ENCODE measurements at places on chromosomes 1 and 21.
A peak's percentile ranks its signal among the peaks of the same experiment; 100 is the strongest.

DNA sequence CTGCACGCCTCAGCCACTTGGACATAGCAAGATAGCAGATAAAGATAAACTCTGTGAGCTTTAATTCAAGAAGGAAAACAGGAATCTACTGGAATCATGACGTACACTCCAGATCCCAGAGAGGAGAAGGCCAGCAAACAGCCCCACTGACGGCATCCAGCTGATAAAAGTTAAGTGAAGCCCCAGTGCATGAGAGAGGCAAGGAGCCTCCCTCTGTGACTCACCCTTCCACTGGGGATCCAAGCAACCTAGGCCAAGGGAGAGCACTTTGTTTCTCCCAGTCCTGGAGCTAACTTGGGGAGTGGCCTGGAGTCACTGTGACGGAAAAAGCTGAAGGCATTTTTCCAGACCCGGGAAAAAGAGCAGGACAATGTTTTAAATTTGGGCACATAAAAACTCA lies 270.0 kb downstream of the AKT3 start:
- DNase-seq: no peak

DNA sequence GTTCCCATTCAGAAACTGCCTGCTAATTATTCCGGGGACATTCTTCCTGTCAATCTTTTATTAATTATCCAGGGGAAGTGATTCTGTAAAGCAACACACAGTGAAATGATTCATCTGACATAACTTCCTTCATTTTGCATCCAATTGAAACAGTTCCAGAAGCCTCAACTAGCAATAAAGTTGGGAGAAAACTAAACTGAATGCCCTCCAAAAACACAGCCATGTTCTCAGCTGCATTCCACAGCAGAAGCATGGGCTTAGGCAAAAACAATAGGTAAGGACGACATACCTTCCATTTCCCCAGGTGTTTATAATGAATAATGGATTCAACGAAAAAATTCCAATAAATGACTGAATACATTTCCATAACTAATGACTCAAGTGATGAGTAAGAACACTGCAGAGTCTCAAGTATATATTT lies 36.9 kb upstream of the TARBP1 start:
- DNase-seq: no peak

DNA sequence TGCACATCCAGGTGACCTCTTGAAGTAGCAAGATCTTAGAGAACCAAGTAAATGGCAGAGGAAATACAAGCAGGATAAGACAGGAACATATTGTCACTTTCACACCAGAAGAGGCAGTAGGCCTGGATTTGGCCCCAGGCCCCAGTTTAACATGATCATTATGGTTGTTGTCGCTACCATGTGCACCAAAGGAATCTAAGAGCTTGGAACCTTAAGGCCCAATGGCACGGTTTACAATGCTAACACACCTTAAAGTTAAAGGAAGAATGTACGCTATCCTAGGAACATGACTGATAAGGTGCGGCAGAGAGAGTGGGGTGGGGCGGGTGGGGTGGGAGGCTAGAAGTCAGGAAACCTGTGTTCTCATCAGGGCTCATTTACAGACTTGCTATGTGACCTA lies 147.5 kb downstream of the ROR1 start:
- no peak for DNase-seq

GRCh38 chr1:167107456-167107855 lies 13.6 kb downstream of the STYXL2 start:
- no peak for DNase-seq

DNA sequence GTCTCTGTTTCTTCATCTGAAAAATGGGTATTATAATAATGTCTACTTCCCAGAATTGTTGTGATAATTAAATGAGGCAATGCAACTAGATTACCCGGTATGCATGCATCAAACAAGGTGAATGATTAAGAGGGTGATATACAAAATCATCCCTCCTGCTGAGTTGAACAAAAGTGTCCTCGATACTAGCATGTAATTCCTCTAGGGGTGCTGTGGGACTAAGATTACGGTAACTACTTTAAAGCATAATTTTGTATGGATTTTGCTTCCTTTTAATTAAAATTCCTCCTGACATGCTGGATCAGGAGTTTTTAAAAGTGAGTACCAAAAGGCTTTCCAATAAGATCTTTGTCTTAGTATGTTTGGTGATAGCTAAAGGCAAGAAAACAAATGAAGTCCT lies 98.7 kb upstream of the PRMT6 start:
- DNase-seq: no peak

DNA sequence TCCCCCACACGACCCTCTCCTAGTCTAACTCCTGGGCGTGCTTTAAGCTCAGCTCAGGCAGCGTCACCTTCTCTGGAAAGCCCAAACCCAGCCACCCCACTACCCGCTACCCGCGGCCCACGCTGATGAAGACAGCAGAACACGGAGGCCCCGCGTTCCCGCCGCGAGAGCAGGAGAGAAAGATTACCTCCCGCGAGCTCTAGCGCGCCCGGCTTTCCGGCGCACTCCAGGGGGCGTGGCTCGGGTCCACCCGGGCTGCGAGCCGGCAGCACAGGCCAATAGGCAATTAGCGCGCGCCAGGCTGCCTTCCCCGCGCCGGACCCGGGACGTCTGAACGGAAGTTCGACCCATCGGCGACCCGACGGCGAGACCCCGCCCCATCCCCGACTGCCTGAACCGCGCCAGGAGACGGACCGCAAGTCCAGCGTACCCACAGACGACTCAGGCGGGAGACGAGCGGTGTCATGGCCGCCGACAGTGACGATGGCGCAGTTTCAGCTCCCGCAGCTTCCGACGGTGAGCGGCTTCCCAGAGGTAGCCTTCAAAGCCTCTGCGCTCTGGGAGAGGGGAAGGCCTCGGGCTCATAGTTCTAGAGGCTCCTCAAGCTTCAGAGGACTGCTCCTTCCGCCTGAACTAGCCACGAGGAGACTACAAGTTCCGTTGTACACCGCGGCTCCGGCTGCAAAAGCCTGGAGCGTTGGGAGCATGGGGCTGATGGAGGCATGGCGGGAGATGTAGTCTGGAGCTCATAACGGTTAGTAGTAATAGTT lies at the start of the genes MUTYH and TOE1:
TSS of gene MUTYH (minus strand) at position 652 of the 770 bp plus-strand sequence. CDS start 5,935 bp downstream, outside the sequence.
TSS of gene TOE1 (plus strand) at position 382 of the 770 bp plus-strand sequence. CDS start at position 465, 83 bp downstream.
- peak; percentile 97 for DNase-seq

DNA sequence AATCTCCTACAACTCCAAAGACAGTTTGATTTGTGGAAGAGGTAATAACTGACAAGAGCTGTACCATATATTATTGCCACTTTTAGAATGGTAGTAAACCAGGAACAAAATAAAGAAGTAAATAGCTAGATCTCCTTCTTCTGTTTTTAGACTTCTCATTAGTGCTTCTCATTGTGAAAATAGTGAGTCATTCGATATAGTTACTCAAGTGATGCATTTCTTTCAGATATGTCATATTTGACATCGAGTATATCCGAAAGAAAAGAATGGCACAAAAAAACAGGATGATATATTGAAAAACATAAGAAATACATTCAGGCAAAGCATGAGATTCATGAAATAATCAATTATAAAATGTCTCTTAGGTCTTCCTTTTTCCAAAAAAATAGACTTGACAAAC lies 1346.1 kb downstream of the BRINP3 start:
- DNase-seq: no peak

DNA sequence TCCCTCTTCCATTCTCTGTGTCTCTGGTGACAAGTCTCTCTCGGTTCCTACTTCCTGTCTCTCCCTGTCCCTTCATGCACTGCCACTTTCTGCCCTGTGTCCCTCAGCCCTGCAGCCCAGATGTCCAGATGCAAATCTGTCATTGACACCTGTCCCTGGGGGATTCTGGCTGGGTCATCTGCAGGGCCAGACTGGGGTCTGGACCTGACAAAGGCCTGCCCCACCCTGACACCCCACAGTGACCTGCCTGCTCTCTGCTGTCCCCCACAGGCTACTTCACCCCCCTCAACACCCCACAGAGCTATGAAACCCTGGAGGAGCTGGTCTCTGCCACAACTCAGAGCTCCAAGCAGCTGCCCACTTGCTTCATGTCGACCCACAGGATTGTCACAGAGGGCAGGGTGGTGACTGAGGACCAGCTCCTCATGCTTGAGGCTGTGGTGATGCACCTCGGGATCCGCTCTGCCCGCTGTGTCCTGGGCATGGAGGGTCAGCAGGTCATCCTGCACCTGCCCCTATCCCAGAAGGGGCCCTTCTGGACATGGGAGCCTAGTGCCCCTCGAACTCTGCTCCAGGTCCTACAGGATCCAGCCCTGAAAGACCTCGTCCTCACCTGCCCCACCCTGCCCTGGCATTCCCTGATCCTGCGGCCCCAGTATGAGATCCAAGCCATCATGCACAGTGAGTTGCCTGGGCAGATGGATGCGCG lies 7.2 kb downstream of the THEMIS2 start:
- DNase-seq: no peak

DNA sequence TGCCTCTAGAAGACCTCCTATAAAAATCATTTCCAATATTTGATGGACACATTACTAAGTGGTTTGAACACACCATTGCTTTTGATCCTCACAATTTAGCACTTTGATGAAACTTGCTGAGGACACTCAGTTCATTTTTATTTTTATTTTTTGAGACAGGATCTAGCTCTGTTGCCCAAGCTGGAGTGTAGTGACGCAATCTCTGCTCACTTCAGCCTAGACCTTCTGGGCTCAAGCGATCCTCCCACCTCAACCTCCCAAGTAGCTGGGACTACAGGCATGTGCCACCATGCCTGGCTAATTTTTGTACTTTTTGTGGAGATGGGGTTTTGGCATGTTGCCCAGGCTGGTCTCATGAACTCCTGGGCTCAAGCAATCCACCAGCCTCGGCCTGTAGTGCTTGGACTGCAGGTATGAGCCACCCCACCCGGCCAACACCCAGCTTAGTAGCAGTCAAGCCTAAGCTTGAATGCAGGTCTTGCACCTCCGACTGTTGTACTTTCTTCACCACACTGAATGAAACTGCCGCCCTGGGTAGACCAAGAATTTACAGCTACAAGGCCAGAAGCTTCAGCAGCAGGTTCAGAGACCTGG lies 24.8 kb upstream of the ATP2B4 start:
- DNase-seq: no peak

GRCh38 chr1:44652445-44653106 lies 21.7 kb downstream of the TMEM53 start:
- peak; percentile 90 for DNase-seq

- no peak for DNase-seq
Observed at GRCh38 chr1:52919723-52920483, 1.6 kb downstream of the ECHDC2 start.

GRCh38 chr1:109104364-109105151 lies 9.4 kb upstream of the ELAPOR1 start:
- DNase-seq: no peak
